ENCODE measurements at places on chromosomes 7 and 10. TPM values are rescaled to one million over a fixed set of nuclear protein-coding genes. Genes with fewer than 3 reads are reported as not detected.

The TMEM26 gene
- 0.05 TPM for total RNA-seq

The GSDME gene
- 18.9 TPM for total RNA-seq

The SLC18A3 gene
- total RNA-seq: 16.7 TPM

DNA sequence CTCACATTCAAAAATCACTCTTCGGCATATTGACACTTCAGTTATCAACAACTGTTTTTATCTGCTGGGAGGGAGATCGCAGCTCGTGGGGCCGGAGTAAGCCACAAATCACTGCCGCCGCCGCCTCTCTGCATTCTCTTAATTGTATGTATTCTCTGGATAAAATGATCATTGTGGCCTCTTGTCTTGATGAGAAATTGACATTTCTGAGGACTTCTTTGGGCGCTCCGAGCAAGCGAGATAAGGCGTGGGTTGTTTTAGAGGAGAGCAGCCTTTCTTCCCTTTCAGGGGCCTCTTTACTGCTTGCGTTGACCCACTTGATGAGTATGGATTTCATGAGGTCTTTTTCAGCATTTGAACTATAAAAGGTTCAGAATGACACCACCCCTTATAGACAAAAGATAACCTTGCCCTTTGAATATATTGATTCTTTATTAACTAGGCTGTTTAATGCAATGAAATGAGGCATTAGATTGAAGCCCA is 130.6 kb downstream of the EBF3 start:
- DNase-seq: no peak

DNA sequence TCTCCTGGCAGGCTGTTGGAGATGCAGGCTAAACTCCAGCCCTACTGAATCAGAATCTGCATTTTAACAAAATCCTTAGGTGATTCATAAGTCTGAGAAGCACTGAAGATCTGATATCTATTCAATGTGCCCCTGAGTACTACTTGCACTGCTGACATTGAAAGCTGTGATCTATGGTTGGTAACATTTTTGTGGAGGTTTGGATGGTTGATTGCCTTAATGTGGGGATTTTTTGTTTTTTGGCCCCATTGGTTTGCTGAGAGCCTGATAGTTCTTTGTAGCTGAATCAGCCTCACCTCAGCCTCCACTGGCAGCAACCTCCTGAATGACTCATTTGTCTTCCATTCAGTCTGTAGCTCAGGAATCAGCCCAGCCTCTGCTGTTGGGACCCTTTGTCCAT is 14.7 kb upstream of the LRRN3 start:
- no peak for DNase-seq

DNA sequence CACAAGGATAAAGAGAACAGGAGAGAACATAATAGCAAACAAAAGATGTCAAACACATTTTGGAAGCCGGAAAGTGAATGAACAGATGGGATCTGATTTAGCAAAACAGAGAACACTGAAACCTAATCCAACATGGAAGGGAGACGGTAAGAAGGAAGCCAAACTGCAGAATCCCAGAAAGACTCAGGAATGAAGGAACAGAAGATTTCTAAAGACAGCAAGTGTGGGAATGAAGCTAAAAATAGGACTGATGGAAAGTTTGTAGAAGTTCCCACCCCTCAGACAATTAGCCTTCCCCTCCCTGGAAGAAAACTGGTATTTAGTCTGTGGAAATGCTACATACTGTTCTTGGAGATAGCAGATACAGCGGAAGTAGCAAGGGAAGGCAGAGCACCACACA is 40.8 kb downstream of the SLC16A12 start:
- no peak for DNase-seq

DNA sequence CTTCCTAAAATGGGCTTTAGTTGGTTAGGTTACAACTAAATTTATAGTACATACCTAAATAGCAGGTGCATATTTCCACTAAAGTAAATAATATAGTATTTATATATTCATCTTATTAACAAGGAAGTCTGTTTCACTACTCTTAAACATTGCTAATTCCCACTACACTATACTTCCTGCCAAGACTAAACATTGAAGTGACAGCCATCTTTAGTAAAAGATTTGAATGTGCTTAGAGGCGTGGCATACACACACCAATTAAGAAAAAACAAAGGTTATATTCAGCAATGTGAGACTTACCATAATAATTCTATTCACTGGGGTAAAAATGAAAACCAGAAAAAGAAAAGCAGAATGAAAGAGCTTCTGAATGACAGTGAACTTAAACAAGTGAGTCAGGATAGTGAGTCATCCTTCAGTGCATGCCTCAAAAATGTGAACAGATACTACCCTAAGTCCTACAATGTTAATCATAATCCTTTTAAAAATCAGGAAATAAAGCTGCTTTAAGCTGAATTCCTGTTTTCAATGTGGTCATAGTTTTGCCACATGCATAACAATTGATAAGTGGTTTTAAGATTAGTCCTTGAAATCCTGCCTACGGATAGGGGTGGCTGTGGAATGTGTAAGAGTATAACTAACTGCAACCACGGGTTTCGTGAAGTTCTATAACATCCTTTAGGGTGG is 59.4 kb downstream of the USP6NL start:
- no peak for DNase-seq

DNA sequence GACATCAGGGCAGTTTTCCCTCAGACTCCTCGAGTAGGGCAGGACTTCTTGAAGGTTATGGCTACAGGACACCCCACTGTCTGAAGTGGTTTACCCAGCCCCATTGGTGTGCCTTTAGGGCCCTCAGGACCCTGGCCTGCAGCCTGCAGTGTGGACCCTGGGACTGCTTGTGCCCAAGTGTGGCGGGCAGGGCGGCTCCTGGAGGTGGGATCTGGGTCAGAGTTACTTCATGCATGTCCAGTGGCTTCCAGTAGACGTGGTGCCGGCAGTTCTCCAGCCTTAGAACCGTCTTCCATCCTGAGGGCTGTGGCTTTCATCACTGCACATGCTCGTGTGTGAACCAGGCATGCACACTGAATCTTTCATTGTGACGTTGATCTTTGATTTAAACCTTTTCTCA is 16.7 kb downstream of the EIF3B start:
- DNase-seq: no peak

GRCh38 chr10:95451150-95451549 is 110.0 kb downstream of the SORBS1 start:
- no peak for DNase-seq

DNA sequence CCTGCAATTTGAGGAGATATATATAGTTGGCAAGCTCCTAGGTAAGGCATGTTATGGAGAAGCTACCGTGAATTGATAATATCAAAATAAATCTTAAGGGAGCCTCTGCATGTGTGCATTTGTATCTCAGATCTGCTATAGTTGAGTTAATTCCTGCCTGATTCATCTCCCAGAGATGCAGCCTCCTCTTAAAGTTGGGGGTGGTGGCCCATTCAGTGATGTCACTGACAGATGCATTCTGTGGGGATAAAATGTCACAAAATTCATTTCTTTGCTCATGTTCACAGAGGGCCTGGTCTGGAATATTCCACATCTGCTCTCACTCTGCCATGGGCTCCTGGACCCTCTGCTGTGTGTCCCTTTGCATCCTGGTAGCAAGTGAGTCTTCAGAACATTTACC is 185.8 kb upstream of the PRSS1 start:
- no peak for DNase-seq

- peak; percentile 21 for DNase-seq
Observed at GRCh38 chr10:28722065-28722803, 44.9 kb downstream of the BAMBI start.

DNA sequence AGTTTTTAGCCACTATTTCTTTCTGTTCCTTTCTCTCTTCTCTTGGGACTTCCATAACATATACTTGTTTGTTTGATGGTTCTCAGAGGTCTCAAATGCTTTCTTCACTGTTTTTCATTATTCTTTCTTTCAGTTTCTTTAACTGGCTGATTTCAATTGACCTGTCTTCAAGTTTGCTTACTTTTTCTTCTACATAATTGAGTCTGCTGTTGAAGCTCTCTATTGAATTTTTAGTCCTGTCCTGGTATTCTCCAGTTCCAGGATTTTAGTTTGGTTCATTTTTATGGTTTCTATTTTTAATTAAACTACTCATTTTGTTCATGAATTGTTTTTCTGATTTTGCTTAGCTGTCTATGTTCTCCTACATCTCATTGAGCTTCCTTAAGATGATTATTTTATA is 1305.3 kb upstream of the CELF2 start:
- no peak for DNase-seq

GRCh38 chr10:93821051-93821772 is 63.5 kb downstream of the LGI1 start:
- no peak for DNase-seq

DNA sequence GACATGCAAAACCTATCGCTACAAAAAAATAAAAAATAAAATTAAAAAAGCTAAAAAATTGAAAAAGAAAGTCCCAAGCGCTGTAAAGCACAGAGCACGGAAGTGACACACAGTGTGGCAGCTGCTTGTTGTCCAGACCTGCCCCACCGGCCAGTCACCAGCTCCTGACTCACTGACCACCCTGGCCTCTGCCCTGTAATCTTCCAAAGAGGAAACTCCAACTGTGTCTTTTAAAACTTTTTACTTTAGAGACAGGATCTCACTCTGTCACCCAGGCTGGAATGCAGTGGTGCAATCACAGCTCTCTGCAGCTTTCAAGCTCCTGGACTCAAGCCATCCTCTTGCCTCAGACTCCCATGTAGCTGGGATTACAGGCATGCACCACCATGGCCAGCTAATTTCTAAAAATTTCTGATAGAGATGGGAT is 23.6 kb downstream of the GNA12 start:
- DNase-seq: no peak

DNA sequence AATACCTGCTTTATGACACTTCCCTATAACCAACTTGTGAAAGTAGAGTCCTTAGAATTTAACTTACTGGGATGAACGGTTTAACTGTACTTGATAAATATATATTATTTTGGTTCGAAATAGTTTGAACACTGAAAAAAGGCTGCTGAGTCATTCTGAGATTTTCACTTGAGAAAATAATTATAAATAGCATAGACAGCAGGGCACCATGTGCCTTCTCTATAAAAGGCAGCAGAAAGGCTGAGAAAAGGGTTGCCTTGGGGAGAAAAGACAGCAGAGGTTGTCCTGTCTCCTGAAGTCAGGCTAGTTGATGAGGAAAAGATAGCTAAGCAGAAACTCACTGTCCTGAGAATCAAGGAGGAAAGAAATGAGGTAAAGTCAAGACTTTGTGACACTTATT is 92.4 kb downstream of the CTTNBP2 start:
- DNase-seq: no peak
